Germinal center (tissue), 1 donor: ENCODE measurements at places on chromosomes 2 and 18.

DNA sequence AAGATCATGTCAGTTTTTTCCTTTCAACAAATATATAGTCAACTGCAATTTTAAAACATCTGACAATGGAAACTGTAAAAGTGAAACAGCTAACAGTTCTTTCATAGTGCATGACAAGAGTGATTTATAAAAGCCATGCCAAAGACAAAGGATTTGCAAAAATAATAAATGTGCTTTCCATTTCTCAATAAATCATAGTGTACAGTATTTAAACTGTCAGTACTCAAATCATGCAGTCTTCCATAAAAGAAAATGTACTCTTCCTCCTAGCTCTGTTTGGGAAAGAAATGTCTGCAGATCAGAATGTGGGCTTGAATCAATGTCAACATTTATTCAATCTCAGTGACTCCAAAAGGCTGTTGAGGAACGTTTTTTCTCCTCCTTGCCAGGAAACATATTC lies 131.7 kb upstream of the PDE1A start:
- DNase-seq, result no peak

GRCh38 chr2:162477011-162477410 lies 133.1 kb downstream of the GCA start:
- no peak for DNase-seq

- DNase-seq, result peak; percentile 75
These were observed 456.9 kb upstream of the TNP1 start for GRCh38 chr2:217316743-217317142.

- no peak for DNase-seq
These were observed 3.8 kb downstream of the MZT2B start for GRCh38 chr2:130185896-130186295.

DNA sequence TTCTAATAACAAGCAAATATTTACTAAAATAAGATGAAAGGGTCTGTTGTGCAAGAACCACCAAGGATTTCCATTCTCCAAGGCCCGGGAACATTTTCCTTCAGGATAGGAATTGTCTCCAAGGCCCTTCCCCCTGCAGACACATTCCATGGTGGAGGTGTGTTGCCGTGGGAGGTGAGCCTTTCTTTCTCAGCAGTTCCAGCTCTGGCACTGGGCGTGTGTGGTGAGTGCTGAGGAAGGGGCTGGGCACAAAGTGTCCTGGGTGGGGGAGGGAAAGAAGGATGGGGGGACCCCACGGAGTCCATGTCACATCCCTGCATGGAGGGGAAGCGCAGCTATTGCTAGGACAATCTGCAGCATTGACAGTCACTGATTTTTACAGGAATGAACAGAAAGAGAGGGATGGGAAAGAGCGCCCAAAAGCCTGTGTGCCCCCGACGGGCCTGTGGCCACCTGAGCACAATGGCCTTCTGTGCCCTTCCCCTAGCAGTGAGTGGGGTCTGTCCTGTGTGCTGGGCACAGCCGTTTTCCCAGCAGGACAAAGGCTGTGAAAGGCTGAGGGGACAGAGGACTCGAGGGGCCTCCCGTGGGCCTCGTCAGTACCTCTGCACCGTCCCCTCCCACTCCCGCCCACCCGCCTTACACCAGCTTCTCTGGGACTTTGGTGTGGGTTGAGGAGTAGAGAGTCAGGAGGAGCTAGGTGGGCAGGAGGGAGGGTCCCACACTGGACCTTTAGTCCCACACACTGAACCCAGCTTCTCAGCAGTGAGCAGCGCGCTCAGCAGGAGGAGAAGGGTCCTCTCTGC lies 79.8 kb downstream of the PTGR3 start:
- DNase-seq, result no peak

DNA sequence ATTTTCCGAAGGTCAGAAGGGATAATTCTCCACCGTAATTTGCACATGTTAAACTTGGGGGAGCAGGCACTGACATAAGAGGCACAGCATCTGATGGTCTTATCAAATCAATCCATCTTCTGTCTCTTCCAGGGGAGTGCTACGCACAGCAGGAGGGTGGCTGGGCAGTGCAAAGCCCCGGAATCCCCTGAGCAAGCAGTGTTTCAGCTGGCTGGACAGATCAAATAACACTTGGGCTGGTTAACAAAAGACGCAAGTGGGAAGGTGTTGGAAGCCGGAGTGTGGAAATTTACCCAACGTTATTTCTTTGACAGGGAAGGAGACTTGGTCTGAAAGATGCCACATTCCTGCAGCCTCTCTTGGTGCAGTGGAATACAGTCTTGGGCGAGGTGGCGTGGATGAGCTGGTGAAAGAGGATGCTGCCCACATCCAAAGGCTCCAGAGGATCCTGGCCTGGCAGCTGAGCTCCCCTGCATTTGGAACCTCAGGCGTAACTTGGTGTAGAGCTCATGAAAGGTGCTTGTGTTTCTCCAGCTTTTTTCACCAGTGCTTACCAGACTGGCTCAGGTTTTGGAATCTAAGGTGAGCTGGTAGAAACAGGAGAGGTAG lies 103.0 kb downstream of the MAPK4 start:
- no peak for DNase-seq

DNA sequence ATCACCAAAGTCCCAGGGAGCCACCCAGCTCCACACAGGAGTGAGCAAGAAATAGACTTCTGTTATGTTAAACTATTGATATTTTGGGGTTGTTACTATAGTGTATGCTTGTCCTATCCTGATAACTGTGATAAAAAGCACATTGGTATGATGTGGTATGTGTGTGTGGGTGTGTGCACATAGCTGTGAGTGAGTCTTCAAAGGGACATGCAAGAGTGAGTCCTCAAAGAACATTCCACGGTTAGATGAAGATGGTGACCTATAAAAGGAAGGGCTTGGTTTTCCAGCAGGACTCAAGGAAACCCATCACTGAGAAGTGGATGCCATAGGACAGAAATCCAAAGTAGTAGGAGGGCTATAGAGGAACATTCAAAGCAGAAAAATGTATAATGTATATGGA lies 342.9 kb downstream of the TSN start:
- no peak for DNase-seq

DNA sequence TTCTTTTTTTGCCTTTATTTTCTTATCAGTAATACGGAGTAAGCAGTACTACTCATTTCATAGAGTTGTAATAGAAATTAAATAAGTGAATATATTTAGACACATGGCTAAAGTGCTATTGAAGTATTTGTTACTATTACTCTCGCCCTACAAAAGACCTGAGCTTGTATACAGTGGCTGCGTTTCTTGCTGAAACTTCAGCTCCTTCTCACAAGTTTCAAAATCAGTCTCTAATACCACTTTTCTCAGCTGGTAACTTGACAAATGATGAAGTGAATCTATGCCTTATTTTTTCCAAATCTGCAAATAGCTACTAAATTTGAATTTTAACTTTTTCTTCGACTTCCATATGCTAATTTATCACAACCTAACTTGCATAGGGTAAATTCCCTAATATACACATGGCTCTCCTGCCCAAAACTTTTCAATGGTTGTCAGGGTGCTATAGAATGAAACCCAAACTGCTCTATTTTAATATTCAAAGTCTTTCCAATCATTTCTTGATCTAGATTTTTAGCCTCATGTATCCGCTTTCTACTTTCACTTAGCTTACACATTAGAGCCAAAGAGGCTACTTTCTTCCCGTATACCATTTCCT lies 347.8 kb upstream of the GULP1 start:
- no peak for DNase-seq

GRCh38 chr2:45532181-45532580 lies 78.9 kb downstream of the SRBD1 start:
- no peak for DNase-seq

DNA sequence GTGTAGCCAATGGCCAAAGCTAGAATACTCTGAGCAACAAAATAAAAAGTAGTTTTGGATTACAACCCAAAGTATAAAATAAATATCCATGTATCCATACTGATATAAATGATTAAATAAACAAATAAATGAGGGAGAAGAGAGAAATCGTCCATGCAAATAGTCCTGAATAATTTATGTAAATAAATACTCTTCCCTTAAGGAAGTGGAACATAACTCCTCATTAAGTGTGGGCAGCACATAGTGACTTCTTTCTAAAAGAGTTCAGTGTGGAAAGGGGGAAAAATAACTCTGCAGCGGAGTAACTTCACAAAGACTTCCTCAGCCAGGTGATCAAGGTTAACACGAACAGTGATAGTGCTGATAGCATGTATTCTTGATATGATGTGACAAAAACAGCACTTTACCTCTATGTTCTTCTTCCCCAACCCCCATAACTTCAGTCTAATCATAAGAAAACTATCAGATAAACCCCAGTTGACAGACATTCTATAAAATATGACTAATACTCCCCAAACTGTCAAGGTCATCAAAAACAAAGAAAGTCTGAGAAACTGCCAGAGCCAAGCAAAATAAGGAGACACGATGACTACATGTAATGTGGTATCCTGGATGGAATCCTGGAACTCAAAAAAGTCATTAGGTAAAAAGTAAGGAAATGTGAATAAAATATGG lies 30.7 kb downstream of the METTL8 start:
- DNase-seq, result no peak

- peak; percentile 38 for DNase-seq
These were observed 64.0 kb downstream of the MBP start for GRCh38 chr18:77068321-77069312.

- DNase-seq, result no peak
These were observed 210.6 kb upstream of the AGAP1 start for GRCh38 chr2:235283246-235283645.

DNA sequence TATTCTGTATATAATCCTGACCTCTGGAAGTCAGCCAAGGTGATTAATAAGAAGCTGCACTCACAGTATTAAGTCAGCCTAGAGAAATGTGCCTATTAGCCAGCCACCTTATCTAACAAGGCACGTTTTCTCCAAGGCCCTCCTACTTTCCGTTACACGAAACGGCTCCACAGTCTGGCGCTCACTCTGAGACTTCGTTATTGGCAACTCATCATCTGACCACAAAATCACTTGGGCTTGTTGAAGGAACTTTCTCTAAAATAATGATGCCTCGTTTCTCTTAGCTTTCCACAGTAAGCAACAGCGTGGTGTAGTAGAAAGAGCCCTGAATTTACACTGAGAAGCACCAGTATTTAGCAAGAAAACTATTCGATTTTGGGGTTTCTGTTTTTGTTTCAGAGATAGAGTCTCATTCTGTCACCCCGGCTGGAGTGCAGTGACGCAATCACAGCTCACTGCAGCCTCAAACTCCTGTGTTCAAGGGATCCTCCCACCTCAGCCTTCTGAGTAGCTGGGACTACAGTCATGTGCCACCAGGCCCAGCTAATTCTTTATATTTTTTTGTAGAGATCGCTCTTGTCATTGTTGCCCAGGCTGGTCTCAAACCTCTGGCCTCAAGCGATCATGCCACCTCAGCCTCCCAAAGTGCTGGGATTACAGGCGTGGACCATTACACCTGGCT lies 53.6 kb upstream of the SLC14A1 start:
- DNase-seq, result no peak

DNA sequence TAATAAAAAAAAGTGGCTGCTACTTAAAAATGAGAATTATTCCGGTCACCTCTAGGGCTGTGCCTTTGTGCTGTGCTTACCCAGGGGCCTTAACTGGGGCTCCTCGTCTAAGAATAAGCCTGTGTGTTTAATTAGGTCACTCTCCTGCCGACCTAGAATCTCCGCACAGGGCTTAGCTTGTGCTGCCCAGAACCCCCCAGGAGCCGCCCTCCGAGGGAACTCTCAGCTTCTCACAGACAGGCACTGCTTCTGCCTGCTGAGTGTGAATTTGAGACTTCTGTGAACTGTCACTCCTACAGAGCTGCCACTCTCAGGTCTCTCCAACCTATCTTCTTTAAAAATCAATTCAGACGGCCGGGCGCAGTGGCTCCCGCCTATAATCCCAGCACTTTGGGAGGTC lies 11.9 kb upstream of the NT5DC4 start:
- DNase-seq, result no peak

DNA sequence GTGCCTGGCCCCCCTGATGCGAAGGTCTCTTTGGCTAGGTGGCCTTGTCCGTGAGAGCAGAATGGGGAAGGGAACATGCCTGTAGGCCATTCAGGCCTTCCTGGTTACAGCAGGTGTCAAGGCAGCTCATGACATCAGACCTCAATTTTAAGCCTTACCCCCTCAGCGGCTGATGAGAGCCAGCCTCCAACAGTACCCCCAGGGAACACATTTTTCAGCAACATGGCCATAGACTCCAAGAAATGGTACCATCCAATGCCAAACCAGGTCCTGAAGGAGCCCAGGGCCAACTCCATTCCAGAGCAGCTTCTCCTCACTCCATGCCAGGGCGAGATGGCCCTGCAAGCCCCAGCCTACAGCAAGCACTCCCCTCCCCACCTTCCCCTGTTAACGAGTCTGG lies 199.2 kb downstream of the SMAD2 start:
- DNase-seq, result no peak

- no peak for DNase-seq
These were observed 319.3 kb downstream of the PTPRM start for GRCh38 chr18:7886436-7886835.

GRCh38 chr2:234571620-234572407 lies 74.9 kb upstream of the ARL4C start:
- peak; percentile 74 for DNase-seq

- no peak for DNase-seq
These were observed 256.1 kb downstream of the NCKAP5 start for GRCh38 chr2:133312038-133312729.

DNA sequence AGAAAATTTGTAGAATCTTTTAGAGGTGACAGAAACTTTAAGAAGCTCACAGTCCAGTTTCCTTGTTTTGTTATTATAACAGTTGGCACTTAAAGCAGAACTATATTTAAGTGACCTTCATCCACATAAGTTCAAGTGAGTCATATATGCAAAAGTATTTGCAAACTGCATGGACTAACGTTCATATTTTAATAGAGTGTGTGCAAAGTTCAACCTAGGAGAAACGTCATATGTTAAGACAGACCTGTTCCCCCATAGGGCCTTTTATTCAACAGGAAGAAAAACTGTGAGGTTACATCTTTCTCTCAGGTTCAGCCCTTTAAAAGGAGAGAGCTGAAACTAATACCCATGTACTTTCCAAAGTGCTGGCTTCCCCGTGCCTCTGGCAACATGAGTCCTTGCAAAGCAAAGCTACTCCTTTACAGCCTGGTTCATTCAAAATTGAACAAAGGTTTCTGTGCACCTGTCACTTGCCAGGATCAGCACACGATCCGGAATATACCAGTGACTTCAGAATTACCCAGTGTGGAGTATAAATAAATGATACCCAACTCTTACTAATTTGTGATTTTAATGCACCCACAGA lies 280.0 kb upstream of the RAB12 start:
- no peak for DNase-seq

GRCh38 chr18:77009675-77010074 lies 122.9 kb downstream of the MBP start:
- no peak for DNase-seq

DNA sequence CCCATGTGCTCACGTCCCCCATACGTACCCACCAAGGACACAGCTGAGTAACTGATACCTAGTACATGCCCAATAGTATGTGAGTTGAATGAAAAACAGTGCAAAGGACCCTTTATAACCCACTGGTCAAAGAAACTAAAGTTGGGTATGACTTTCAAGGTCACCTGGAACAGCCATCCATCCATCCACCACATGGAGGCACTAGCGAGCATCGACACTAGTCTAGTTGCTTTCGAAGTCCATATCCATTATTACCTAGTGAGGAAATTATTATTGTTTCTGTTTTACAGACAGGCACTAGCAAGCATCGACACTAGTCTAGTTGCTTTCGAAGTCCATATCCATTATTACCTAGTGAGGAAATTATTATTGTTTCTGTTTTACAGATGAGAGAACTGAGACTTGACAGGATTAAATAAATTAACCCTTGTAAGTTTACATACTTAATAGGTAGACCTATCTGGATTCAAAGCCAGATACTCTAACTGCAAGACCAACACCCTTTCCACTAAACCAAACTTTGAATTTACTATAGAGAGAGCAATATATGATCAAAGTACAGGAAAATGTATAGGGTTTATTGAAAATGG lies 233.7 kb downstream of the METTL4 start:
- DNase-seq, result peak; percentile 43
